Mesenteric fat pad (tissue), 1 donor: ENCODE measurements at places on chromosomes 5 and 9. TPM values are rescaled to one million over a fixed set of nuclear protein-coding genes. Genes with fewer than 3 reads are reported as not detected.

- no peak for DNase-seq
Observed at GRCh38 chr5:17218353-17219005, 1.0 kb downstream of the BASP1 start.

DNA sequence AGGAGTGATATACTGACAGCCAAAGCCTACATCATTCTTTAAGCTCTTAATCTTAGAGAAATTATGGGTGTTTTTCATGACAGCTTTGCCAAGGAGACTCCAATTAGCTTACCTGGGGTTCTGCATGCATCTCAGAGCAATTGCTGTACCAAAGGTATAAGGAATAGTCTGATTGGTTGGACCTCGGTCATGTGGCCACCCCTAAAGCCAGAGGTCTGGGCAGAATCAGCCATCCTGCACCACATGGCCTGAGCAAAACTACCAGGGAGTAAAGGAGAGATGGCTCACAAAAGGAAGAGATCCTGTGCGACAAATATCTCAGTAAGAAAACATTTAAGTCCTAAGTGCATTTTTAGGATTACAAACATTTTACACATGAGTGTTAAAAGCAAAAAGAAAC is 25.6 kb downstream of the SH3RF2 start:
- DNase-seq: no peak

GRCh38 chr5:83767409-83767992 is 46.8 kb upstream of the HAPLN1 start:
- no peak for DNase-seq

- DNase-seq: no peak
Observed at GRCh38 chr5:159208514-159209437, 577 bp downstream of the RNF145 start.

DNA sequence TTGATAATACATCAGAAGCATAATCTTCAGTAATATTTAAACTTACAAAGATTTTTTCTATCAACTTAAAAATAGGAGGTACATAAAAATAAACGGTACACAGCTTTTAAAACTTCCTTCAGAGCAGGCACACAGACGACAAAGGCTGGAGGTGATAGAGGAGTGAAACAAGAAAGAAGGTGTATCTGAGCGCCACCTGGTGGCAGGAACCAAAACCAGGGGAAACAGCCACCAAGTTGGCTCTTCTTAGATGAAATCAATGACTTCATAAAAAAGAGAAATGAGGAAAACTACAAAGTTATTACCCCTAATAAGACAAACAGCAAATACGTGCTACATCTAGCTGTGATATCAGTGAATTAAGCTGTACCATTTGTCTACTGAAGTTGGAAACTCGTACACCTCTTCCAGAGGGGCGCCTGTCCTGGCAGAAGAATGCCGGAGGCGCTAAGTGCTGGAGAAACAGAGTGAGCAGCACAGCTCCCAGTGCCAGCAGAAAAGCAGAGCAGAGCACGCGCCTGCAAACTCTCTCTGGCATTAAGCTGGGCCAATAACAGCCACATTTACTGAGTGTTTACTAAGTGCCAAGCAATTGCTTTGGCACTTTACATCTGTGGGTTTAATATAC is 85.9 kb downstream of the SETX start:
- DNase-seq: no peak

DNA sequence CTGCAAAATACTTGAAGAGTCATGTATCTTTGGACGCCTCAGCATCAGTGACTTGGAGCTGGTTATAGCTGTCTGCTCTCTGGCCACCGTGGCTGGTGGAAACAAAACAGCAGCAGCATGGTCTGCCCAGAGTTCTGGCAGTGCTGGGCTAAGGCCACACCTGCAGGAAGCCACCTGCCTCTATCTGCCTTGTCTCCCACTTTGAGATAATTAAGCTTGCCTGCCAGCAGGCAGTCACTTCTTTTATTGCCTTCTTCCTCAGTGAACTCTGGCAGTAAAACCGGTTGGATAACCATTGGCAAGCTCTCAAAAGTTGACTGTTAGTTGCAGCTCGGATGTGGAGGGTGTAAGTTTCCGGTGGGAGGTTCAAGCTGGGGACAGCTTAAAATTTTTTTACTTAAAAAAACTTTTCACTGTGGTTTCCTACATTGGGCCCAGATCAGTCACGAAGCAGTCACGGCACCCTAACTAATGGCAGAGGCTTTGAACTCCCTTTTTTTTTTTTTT is 4.9 kb downstream of the SMIM3 start:
- DNase-seq: no peak

GRCh38 chr5:155260798-155261197 is 247.2 kb downstream of the KIF4B start:
- DNase-seq: no peak

DNA sequence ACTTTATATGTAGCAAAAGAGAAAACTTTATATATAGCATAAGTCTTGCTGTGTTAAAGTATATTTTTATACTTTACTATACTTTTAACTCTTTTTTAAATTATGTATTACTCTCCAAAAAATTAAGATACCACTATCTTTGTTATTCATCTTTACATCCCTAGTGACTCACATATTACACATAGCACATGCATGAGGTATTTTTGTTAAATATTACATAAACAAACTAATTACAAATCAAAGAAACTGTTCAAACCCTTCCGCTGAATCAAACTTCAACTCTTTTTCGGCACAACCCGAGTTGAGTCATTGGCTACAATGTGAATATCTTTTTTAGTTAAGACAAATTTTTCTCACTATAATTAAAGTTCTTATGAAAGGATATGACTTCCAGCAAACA is 32.1 kb downstream of the NADK2 start:
- DNase-seq: no peak

The HAND1 gene
- not detected for total RNA-seq

The PCDHGA9 gene
- total RNA-seq: 3.9 TPM

The MARCHF11 gene
- not detected for total RNA-seq

The ARHGEF37 gene
- total RNA-seq: 3.9 TPM

The PPIC gene
- total RNA-seq: 34.3 TPM

The TRAPPC13 gene
- total RNA-seq: 15.4 TPM

The SOX30 gene
- total RNA-seq: not detected

The DOCK8 gene
- total RNA-seq: 31.0 TPM

The CDK9 gene
- total RNA-seq: 105 TPM
